ENCODE measurements at places on chromosomes 2 and 18. TPM values are rescaled to one million over a fixed set of nuclear protein-coding genes. Genes with fewer than 3 reads are reported as not detected.
A peak's percentile ranks its signal among the peaks of the same experiment; 100 is the strongest.

- DNase-seq = peak; percentile 40
Measured at GRCh38 chr2:36597532-36598377, at the start of gene FEZ2. FEZ2 (minus strand) TSS chr2:36598168; CDS start chr2:36598142, 26 bp downstream.

DNA sequence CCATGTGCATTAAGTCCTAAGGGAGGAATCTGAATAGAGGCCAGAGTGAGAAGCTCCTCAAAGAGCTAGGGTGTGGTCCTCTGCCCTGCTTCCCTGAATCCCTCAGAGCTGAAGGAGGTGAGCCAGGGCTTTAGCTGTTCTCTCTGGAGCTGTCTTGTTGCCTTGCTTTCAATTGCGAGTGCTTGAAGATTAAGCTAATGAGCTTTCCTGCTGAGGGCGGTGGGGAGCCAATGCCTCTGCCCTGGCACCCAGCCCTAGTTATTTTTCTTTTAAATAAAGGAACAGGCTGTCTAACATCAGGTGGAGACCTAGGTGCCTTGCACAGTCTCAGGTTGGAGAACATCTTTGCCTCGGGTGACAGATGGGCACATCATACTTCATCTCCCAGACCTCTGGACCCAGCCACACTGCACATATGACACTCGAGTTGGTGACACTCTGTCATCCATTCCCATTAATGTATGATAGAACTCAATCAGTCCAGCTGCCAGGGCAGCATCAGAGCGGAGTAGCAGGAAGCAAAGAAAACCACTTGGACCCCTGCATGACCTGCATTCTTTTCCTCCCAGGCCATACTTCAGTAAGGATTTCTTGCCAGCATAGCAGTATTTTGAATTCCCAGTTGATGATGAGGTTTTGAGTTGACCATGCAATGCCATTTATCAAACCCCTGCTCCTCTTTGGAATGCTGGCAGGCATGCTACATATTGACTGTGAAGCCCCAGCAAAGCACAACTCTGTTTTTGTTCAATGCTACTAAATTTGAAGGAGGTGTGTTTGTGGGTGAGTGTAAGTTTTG, 292.7 kb downstream of the RNF144A start:
- no peak for DNase-seq

DNA sequence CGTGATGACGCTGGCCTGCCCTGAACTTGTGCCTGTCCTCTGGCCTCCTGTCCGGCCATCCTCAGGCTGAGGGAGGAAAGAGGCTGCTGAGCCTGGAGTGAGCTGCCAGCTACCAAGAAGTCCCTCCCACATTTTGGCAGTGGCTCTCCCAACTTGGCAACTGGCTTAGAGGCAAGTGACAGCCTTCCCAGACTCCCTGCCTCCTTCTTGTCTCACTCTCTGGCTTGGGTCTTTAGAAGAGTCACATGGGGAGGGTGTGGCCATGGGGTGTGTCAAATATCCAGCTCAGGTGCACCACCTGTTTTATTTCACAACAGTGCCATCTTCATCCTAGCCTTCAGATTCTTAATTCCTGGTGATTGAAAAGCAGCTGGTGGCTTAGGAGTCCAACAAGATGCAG, 222.9 kb downstream of the PRKCE start:
- DNase-seq = peak; percentile 23

DNA sequence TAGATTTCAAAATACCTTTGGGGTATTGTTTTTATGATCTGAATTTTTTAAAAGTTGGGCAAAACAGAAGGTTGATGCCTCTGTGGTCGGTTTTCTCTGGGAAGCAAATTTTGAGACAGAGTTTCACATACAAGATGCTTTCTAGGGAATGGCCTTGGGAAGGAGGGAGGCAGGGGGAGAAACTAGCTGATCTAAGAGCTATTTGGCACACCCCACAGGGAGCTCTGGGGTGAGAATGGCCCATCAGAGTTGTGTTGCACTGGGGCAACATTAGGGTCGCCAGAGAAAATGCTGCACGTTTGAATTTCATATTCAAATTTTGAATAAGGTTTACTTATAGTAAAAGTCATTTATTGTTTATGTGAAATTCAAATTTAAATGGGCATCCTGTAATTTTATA, 11.9 kb upstream of the ADAM23 start:
- DNase-seq = no peak

- DNase-seq = no peak
Measured at GRCh38 chr18:42784632-42785031, 330.9 kb downstream of the RIT2 start.

- no peak for DNase-seq
Measured at GRCh38 chr2:189091253-189091652, 88.3 kb downstream of the COL5A2 start.

DNA sequence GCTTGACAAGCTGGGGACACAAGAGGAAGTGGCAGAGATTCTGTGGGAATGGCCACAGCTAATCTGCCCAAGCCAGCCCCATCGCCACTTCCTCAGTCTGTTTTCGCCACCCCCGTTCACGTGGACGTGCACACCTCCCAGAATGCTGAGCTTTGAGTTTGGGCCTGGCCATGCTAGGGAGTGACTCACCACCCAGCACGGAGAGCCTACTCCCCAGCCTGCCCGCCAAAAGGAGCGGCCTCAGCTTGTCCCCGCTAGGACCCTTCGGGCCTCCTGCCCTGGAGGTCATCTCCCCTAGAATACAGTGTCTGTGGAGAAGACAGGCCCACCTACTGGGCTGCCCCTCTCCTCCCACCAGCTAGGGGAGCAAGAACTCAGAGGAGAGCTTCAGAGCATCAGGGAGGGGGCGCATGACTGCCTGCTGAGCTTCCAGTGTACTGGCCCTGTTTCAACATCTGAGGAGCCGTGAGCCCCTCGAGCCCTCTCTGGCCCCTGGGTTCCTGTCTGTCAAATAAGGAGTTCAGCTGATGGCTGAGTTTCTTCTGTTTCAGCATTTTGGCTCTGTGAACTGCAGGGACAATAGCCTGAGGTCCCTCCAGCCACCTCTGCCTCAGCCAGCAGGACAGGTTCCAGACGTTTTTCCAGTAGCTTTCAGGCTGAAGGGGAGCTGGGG, 5.1 kb downstream of the SLC35F6 start:
- DNase-seq = peak; percentile 66

DNA sequence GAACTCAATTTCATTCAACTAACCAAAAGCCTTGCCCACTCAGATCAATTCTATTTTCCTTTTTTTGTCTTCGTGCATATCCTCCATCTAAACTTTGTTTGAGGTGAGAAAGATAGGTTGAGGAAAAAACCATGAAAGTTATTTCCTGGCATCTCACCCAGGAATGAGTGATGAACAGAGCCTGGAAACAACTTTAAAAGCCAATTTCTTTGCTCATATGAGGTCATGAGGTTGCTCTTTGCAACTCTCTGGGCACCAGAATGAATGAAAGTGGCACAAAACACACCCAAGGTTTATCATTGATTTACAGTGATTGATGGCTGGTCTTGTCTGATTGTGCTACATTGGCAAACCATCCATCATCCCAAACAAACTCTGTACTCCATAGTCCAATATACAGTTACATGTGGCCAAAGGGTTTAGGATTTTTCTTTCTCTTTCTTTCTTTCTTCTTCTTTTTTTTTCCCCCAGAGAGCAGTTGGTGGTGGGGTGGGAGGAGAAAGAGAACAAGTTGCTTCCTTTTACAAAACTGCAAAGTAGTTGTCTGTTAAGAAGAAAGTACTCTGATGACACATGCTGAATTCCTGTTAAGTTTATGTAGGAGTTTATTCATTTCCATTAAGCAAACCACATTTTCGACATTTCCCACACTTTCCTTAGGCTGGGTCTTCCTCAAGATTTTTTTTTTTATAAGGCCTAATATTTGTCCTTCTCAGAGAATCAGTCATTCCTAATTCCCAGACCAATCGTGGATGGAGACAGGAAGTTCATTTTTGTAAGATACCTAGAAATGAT, 575.9 kb upstream of the ZEB2 start:
- DNase-seq = no peak

- no peak for DNase-seq
Measured at GRCh38 chr2:23404426-23404825, 19.4 kb downstream of the KLHL29 start.

DNA sequence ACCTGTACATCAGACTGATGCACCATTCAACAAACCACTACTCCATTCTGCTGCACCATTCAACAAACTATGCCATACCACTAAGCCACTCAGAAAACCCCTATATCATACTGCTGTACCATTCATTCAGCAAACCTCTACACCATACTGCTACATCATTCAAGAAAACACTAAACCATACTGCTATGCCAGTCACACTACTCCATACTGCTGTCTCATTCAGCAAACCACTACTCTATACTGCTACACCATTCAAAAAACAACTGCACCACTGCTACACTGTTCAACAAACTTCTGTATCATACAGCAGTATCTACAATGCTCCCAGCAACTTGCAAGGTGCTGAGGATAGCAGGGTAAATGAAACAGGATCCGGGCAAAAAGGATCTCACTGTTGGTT, 12.9 kb upstream of the SLC1A4 start:
- no peak for DNase-seq

DNA sequence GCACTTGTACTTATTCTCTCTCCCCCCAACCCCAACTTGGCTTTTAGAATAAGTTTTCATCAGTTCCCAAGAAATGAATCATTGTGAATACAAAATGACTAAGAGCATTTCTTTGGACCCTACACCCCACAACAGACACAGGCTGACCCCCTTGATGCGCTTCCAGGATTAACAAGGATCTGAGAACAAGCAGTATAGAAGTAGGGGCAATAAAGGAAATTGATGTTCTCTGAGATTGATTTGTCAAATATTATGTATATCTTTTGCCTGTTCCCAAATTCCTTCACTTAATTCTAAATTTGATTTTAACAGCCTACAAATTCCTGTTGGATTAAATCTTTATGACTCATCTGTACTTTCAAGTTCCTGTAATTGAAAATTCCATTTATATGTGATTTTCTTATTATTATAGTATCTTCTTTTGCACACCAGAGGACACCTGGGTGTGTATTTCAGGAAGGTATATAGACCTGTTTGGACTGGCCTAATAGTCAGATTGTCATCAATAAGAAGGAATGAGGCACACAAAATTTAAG, 10.2 kb upstream of the PTPN4 start:
- DNase-seq = no peak

DNA sequence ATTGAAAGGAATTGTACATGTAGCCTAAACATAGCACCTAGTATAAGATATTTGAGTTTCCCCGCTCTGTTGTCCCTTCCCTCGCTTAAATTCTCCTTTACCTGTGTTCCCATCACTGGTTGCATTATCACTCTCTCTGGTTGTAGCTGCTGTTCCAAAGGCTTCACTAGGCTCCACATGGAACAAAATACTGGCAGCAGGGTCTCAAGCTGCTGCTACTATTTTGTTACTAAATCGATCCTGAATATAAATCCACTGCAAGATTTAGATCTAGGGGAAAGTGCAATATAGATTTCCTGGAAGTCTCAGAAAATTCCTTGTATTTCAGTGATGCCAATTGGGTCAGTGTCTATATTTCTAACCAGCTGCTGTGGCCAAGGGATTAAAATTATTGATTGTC, 443.5 kb downstream of the SATB2 start:
- DNase-seq = no peak

- no peak for DNase-seq
Measured at GRCh38 chr2:223950448-223951347, 5.6 kb upstream of the WDFY1 start.

- no peak for DNase-seq
Measured at GRCh38 chr18:11309172-11309571, 159.8 kb upstream of the PIEZO2 start.

DNA sequence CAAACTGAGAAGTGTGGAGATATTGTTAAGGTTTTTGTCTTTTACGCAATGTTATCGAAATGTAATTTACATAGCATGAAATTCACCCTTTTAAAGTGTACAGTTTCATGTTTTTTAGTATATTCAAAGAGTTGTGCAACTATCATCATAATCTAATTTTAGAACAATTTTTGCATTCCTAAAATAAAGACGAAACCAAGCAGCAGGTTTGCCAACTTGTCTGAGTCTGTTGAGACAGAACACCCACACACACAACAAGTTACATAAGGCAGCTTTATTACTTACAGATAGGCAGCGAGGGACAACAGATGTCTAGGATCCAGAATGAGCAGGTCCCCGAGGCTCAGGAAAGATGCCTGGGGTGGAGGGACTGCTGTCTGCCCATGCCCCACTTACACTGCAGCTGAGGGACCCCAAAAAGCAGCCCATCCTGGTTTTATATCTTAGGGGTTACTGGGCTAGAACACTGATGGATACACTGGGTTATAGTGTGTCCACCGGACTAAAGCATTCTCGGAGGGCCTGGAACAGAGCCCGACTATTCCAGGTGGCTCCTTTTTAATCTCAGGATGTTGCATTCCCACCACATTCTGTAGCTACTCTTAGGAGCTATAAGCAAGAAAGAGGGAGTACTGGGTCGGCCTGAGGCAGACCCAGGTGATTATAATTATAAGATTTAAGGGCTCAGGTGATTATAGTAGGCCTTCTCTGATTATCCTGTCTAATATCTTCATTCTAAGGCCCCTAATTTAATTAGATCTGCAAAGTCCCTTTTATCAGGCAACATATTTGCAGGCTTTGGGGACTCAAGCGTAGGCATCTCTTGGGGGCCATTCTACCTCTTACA, 150.2 kb upstream of the DOK6 start:
- no peak for DNase-seq

DNA sequence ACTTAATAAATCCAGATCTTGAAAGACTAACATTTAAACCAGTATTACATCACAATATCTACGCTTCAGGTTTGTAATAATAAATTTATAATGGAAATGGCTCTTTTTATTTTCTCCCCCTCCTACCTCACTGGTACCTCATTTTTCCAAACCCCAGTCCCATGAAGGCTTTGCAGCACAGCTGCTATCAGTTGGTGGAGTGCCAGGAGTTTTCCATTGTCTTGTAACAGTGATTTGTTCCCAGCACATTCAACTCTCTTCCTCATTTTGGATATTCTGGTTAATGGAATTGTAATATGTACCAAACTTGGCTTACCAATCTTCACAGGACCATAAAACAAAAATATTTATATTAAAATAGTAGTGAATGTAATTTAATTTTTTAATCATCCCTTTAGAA, 91.2 kb downstream of the VRK2 start:
- no peak for DNase-seq

GRCh38 chr2:62306751-62307468, 111.0 kb downstream of the B3GNT2 start:
- no peak for DNase-seq

GRCh38 chr18:22446325-22446724, 28.6 kb upstream of the CTAGE1 start:
- DNase-seq = no peak

DNA sequence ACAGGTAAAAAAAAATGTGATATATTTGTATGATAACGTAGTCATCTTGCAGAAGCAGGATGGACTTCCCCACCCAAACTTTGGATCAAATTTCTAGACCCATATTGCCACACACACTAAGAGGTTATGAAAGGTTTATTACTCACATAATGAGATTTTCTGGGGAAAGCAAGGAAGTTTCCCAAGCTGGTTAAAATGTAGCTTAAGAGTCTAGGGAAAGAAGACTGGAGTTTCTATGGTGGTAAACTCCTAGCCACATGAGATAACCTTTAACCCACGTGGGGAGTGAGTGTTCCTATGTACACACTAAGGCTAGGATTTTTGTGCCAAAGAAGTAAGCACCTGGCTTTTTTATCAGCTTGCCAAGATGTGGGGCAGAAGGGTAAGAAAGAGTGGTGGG, 335.7 kb upstream of the UBE2E3 start:
- DNase-seq = no peak

- DNase-seq = no peak
Measured at GRCh38 chr2:198351647-198352046, 547.3 kb downstream of the PLCL1 start.

The TXNDC2 gene
- total RNA-seq = not detected

The ALK gene
- total RNA-seq = 4.8 TPM

The CDH19 gene
- total RNA-seq = 187 TPM

The ERBB4 gene
- total RNA-seq = 3.3 TPM

The RAMP1 gene
- total RNA-seq = 60.6 TPM

The CCDC148 gene
- 1.8 TPM for total RNA-seq

The STARD6 gene
- not detected for total RNA-seq
